Stimulated activated CD8-positive, alpha-beta memory T cell treated with anti-CD3 and anti-CD28 coated beads, Interleukin-7, amount 100 ng/mL, for 24 hours (primary cell): ENCODE measurements at places on chromosomes 5 and 9.

- DNase-seq, result no peak
Observed at GRCh38 chr9:93093877-93094657, 1.9 kb upstream of the CARD19 start.

GRCh38 chr9:5902377-5902776, 11.7 kb downstream of the MLANA start:
- DNase-seq, result no peak

DNA sequence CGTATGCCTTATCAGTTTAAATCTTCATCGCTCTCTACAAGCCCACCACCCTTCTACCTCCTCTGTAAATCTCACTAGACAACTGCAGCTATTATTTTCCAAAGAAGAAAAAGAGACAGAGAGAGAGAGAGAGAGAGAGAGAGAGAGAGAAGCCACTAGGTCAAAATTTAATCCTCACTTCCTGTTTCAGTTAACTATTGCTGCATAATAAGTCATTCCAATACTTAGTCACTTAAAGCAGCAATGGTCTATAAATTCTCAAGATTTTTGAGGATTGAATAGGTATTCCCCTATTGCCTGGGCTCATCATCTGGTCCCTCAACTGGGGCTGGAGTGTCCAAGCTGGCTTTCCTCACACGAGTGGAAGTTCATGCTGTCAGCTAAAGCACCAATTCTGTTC, 68.8 kb downstream of the ITGA1 start:
- no peak for DNase-seq

DNA sequence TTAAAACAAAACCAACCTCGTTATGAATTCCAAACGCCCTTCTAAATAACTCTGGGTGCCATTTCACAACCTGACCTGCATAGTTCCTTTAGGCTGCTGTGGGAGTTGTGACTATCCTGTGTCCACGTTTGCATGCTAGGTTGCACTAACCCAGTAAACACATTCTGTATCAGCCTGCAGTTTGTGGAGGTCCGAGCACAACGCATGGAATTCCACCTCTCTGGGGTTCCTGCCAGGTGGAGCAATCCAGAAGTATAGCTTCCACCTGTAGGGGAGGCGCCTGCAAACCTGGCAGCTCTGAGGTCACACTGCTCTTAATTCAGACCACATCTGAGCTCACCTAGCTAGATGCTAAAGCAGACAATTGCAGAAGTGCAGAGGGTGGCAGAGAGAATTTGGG, 57.2 kb downstream of the MARCHF3 start:
- DNase-seq, result no peak

DNA sequence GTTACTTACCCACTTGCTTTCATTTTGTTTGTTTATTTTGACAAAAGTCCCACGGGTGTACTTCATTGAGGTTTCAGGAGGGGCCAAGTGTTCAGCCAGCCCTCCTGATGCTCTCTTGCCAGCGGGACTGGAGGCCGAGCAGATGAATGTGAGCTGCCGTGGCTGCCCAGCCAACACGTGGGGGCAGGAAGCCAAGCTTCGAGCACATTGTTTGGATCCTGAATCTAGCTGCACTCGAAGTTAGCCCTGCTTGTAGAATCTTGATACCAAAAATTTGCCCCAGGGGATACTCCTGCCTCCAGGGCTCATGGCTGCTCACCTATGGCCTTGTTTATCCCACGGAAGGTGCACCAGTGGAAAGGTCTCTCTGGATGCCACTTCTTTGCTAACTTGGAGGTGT, 49.3 kb downstream of the RASGEF1C start:
- DNase-seq, result no peak

GRCh38 chr9:70285981-70286598, 27.3 kb downstream of the SMC5 start:
- DNase-seq, result no peak

- no peak for DNase-seq
Observed at GRCh38 chr9:85716031-85716877, 25.5 kb downstream of the AGTPBP1 start.

GRCh38 chr9:36007316-36007708, 29.4 kb upstream of the RECK start:
- no peak for DNase-seq

DNA sequence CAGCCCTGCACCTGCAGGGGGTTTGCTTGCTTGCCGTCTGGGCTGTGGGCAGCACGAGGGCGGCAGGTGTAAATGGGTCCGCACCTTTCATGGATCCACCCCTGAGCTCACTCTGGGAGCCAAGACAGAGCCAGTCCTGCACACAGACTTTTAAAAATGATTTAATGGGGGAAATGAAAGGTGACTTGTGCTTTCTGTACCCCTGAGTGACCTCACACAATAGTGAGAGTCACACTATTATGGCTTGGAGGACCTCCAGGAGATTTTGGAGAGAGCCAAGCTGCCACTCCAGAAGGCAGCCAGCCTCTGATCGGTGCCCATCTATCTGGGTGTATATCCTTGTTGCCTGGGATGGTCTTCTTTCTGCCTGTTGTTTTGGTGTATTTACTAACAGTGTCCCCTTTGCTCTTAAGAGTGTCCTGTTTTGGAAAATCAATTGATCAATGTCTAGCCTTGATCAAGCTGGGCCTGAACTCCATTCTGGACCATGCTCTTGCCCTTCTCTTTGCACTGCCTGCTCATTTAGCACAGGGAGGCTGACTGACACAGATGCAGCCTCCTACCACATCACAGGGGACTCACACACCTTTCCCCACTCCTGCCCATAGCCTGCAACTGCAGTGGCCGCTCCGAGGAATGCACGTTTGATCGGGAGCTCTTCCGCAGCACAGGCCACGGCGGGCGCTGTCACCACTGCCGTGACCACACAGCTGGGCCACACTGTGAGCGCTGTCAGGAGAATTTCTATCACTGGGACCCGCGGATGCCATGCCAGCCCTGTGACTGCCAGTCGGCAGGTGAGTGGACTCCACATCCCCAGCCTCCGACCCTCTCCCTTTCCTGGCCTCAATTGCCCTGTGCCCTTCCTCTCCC, 29.5 kb downstream of the LAMC3 start:
- DNase-seq, result no peak

GRCh38 chr9:129486756-129487657, 133.9 kb downstream of the C9orf50 start:
- DNase-seq, result no peak

- DNase-seq, result no peak
Observed at GRCh38 chr5:145189746-145190145, 645.4 kb downstream of the PRELID2 start.

DNA sequence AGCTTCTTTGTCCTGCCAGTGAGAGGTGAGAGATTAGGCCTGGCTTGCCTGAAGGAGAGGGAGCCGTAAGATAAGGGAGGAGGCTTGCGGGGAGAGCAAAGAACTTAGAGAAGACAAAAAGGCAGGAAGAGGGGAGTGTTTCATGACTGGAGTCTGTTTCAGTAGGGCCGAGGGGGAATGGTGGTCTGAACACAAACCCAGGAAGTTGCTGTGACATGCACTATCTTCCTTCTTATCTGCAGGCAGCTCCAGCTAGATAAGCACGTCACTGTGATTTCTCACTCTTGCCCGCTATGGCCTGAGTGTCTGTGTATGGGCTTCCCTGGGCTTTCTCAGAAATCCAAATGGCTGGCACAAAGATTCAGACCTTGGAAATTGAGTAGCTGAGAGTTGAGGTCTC, 307.5 kb upstream of the CLINT1 start:
- DNase-seq, result no peak

DNA sequence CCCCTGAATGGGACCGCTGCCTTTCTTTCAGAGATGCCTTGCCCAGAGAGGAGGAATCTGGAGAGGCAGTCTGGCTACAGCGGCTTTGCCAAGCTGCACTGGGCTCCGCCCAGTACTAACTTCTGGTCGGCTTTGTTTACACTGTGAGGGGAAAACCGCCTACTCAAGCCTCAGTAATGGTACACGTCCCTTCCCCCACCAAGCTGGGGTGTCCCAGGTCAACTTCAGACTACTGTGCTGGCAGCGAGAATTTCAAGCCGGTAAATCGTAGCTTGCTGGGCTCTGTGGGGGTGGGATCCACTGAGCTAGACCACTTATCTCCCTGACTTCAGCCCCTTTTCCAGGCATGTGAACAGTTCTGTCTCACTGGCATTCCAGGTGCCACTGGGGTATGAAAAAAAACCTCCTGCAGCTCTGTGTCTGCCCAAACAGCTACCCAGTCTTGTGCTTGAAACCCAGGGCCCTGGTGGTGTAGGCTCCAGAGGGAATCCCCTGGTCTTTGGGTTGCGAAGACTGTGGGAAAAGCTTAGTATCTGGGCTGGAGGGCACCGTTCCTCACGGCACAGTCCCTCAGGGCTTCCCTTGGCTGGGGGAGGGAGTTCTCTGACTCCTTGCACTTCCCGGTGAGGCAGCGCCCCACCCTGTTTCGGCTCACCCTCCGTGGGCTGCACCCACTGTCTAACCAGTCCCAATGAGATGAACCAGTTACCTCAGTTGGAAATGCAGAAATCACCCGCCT, 171.2 kb downstream of the CWC27 start:
- DNase-seq, result no peak
